Activated T-helper 17 cell treated with anti-CD3 and anti-CD28 coated beads, Interleukin-2, amount 50 U/mL, for 72 hours (primary cell): ENCODE measurements at places on chromosomes 13 and 19. TPM values are rescaled to one million over a fixed set of nuclear protein-coding genes. Genes with fewer than 3 reads are reported as not detected.
A peak's percentile ranks its signal among the peaks of the same experiment; 100 is the strongest.

GRCh38 chr19:52603558-52604207 lies 33.6 kb downstream of the ZNF701 start:
- H3K27ac ChIP-seq, result no peak overlapping the region
- H3K27me3 ChIP-seq, result no peaks in the 10 kb centered on the region
- peaks cover 18% of the 10 kb centered on the region for H3K4me1 ChIP-seq

DNA sequence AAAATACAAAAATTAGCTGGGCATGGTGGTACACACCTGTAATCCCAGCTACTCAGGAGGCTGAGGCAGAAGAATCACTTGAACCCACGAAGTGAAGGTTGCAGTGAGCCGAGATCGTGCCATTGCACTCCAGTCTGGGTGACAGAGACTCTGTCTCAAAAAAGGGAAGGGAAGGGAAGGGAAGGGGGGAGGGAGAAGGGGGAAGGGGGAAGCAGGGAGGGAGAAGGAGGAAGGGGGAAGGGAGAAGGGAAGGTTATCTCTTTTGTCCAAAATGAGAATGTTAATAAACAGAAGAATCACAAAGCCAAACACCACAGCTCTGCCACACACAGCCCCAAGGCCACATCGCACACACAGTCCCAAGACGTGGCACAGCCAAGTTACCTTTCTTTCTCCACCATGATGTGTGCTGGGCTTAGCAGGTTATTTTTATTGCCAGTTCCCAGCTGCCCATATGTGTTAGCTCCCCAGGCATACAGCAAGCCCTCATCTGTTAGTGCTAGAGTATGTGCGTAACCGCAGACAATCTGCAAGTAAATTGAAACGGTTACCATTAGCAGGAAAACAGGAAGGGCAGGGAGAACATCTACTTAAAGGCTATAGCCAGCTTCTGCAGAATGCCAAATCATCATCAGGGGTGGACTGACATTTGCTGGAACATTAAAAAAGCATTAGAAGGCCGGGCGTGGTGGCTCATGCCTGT lies 34.3 kb downstream of the RCBTB1 start:
- no peak overlapping the region for H3K4me3 ChIP-seq
- ATAC-seq, result no peak
- H3K4me1 ChIP-seq, result no peaks in the 10 kb centered on the region
- H3K36me3 ChIP-seq, result peaks cover 84% of the 10 kb centered on the region
- no peaks in the 10 kb centered on the region for H3K27me3 ChIP-seq
- H3K27ac ChIP-seq, result no peak overlapping the region

DNA sequence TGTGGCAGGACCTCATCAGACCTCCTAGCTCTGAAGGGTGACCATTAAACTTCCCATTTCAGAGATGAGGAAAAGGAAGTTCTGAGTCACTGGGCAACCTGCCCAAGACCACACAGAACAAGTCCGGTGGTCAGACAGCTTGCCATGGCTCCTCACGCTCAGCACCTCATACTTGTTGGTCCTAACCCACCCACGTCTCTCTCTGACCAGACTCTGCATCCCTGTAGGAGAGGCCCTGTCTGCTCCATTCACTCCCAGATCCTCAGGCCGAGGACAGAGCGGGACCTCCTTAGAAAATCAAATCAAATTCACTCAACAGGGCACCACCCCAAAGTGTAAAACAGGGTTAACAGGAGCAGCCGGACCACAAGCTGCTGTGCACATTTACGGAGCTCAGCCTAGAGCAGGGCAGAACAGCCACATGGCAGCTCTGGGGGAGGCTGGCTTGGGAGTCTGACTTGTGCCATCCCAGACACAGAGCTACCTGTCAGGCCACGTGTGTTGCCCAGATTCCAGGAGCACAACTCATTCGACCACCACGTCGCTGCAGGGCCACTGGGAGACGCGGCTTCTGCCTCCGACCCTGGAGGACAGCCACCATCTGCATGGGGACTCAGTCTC lies 1.7 kb downstream of the MIER2 start:
- no peaks in the 10 kb centered on the region for H3K27me3 ChIP-seq
- ATAC-seq, result no peak
- H3K4me1 ChIP-seq, result peaks cover 29% of the 10 kb centered on the region

- H3K27ac ChIP-seq, result peak within 1 kb of the TSS; percentile 95
- no peaks in the 10 kb centered on the region for H3K36me3 ChIP-seq
Observed at GRCh38 chr13:24512197-24512907, at the start of gene PARP4. PARP4 (minus strand) TSS chr13:24512778; CDS start chr13:24503776, 9,002 bp downstream.

- ATAC-seq, result no peak
- H3K36me3 ChIP-seq, result no peaks in the 10 kb centered on the region
- no peaks in the 10 kb centered on the region for H3K27me3 ChIP-seq
- H3K4me3 ChIP-seq, result no peak overlapping the region
- H3K27ac ChIP-seq, result no peak overlapping the region
- H3K4me1 ChIP-seq, result no peaks in the 10 kb centered on the region
Observed at GRCh38 chr13:54593504-54593903, 1564.9 kb downstream of the OLFM4 start.

- H3K36me3 ChIP-seq, result peaks cover 12% of the 10 kb centered on the region
- no peak overlapping the region for H3K27ac ChIP-seq
- peak overlapping the region; percentile 44 for H3K4me3 ChIP-seq
- peaks cover 7% of the 10 kb centered on the region for H3K4me1 ChIP-seq
- peaks cover 19% of the 10 kb centered on the region for H3K27me3 ChIP-seq
Observed at GRCh38 chr19:11479090-11479897, 1.6 kb downstream of the ELAVL3 start.

- H3K27ac ChIP-seq, result no peak overlapping the region
- H3K4me3 ChIP-seq, result no peak overlapping the region
- H3K27me3 ChIP-seq, result no peaks in the 10 kb centered on the region
- H3K36me3 ChIP-seq, result no peaks in the 10 kb centered on the region
Observed at GRCh38 chr19:3725121-3725520, 16.9 kb downstream of the TJP3 start.

- peaks cover 53% of the 10 kb centered on the region for H3K36me3 ChIP-seq
- no peaks in the 10 kb centered on the region for H3K27me3 ChIP-seq
- H3K4me1 ChIP-seq, result peaks cover 22% of the 10 kb centered on the region
- ATAC-seq, result no peak
- no peak overlapping the region for H3K27ac ChIP-seq
Observed at GRCh38 chr19:4910594-4911281, 1.4 kb downstream of the UHRF1 start.

GRCh38 chr13:33472446-33472845 lies 186.9 kb upstream of the STARD13 start:
- ATAC-seq, result no peak
- no peaks in the 10 kb centered on the region for H3K4me1 ChIP-seq
- H3K36me3 ChIP-seq, result no peaks in the 10 kb centered on the region
- peaks cover 3% of the 10 kb centered on the region for H3K27me3 ChIP-seq

- peak; percentile 88 for ATAC-seq
- H3K4me1 ChIP-seq, result peaks cover 9% of the 10 kb centered on the region
- H3K36me3 ChIP-seq, result no peaks in the 10 kb centered on the region
- no peak overlapping the region for H3K27ac ChIP-seq
- no peak overlapping the region for H3K4me3 ChIP-seq
- peaks cover 14% of the 10 kb centered on the region for H3K27me3 ChIP-seq
Observed at GRCh38 chr13:27012482-27013197, 159.0 kb downstream of the USP12 start.

GRCh38 chr13:27504868-27505194 lies 54.5 kb upstream of the MTIF3 start:
- H3K4me1 ChIP-seq, result no peaks in the 10 kb centered on the region
- no peak overlapping the region for H3K4me3 ChIP-seq
- H3K27me3 ChIP-seq, result peaks cover 11% of the 10 kb centered on the region
- ATAC-seq, result no peak

- no peaks in the 10 kb centered on the region for H3K27me3 ChIP-seq
- no peaks in the 10 kb centered on the region for H3K36me3 ChIP-seq
- no peaks in the 10 kb centered on the region for H3K4me1 ChIP-seq
- H3K4me3 ChIP-seq, result no peak overlapping the region
- ATAC-seq, result no peak
Observed at GRCh38 chr13:80814541-80814940, 473.6 kb upstream of the SPRY2 start.

GRCh38 chr13:99206873-99207272 lies 6.2 kb downstream of the UBAC2 start:
- ATAC-seq, result no peak
- H3K36me3 ChIP-seq, result peaks cover 80% of the 10 kb centered on the region
- H3K4me3 ChIP-seq, result peak overlapping the region; percentile 94
- peak overlapping the region; percentile 1 for H3K27ac ChIP-seq
- peaks cover 71% of the 10 kb centered on the region for H3K4me1 ChIP-seq
- no peaks in the 10 kb centered on the region for H3K27me3 ChIP-seq

- ATAC-seq, result no peak
- H3K36me3 ChIP-seq, result no peaks in the 10 kb centered on the region
- no peaks in the 10 kb centered on the region for H3K4me1 ChIP-seq
- no peak overlapping the region for H3K4me3 ChIP-seq
- H3K27me3 ChIP-seq, result peaks cover 10% of the 10 kb centered on the region
- no peak overlapping the region for H3K27ac ChIP-seq
Observed at GRCh38 chr13:35727881-35728280, 251.4 kb upstream of the MAB21L1 start.

- no peak overlapping the region for H3K27ac ChIP-seq
- no peaks in the 10 kb centered on the region for H3K36me3 ChIP-seq
- no peak overlapping the region for H3K4me3 ChIP-seq
- ATAC-seq, result no peak
Observed at GRCh38 chr19:56692206-56692895, 20.8 kb upstream of the ZNF835 start.

GRCh38 chr19:18230941-18231734 lies 4.9 kb upstream of the PDE4C start:
- H3K4me3 ChIP-seq, result no peak overlapping the region
- peaks cover 4% of the 10 kb centered on the region for H3K4me1 ChIP-seq
- peaks cover 59% of the 10 kb centered on the region for H3K27me3 ChIP-seq
- H3K27ac ChIP-seq, result no peak overlapping the region

- no peak overlapping the region for H3K27ac ChIP-seq
- H3K4me1 ChIP-seq, result peaks cover 13% of the 10 kb centered on the region
- H3K36me3 ChIP-seq, result no peaks in the 10 kb centered on the region
- no peaks in the 10 kb centered on the region for H3K27me3 ChIP-seq
Observed at GRCh38 chr19:33278023-33278402, 24.3 kb downstream of the CEBPA start.

DNA sequence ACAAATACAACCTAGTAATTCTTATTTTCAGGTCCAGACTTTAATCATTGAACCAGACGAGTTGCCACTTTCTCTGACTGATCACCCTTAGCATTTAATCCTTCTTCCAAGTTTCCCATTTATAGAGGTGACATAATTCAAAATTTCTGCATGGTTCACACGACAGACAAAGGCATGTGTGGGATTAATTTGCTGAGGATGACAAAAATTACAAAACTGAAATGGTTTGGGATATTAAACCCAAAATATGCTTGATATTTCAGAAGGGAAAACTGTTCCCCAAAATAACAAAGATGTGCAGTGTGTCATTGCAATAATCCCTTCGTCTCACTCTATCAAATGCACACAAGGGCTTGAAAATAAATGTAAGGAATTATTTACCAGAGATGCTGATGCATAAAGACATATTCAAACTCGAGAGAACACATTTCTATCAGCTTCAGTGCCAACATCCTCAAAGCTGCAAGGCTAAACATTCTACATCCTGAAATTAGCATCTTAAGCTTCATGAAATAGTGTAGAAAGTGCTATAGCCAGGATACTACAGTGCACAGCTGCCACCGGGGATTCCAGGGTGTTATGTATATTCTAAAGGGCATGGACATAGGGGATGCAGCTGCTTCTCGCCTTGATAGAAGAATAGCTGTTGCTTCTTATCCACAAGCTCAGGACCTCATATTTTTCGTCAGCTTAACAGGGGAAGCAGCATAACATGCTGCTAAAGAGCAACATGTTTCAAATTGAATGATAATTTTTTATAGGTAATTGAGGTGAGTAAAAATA lies 198.7 kb upstream of the SLITRK1 start:
- H3K4me3 ChIP-seq, result no peak overlapping the region
- no peaks in the 10 kb centered on the region for H3K36me3 ChIP-seq
- ATAC-seq, result no peak
- H3K4me1 ChIP-seq, result no peaks in the 10 kb centered on the region
- no peaks in the 10 kb centered on the region for H3K27me3 ChIP-seq

DNA sequence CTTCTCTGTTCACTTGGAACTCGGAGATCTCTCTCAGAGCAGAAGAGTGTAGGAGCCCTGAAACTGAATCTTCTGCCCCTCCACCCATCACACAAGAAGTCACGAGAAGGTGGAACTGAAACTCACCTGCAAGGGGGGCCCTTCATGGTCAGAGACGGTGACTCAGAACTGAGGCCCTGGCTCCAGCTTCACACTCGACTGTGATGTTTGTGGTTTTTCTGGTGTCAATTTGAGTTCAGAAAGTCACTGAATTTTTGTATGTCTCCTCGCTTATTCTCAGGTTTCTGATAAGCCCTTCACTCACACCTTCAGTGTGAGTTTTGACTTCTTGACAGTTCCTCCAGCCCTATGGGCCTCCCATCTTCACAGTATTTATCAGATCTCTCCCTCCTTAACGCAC lies 23.1 kb downstream of the SIGLEC5 start:
- H3K27ac ChIP-seq, result no peak overlapping the region
- H3K4me3 ChIP-seq, result no peak overlapping the region
- peaks cover 7% of the 10 kb centered on the region for H3K4me1 ChIP-seq
- H3K27me3 ChIP-seq, result peaks cover 24% of the 10 kb centered on the region
- no peaks in the 10 kb centered on the region for H3K36me3 ChIP-seq

DNA sequence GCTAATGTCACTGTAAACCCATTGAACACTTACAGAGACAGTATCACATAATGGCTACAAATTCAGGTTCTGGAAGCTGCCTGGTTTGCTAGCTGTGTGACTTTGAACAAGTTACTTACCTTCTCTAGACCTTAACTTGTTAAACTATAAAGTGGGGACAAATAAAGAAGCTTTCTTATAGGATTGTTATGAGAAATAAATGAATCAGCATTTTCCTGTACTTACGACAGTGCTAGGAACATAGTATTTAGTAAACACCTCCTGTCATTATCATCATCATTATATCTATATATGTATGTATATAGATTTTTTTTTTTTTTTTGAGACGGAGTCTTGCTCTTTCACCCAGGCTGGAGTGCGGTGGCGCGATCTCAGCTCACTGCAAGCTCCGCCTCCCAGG lies 54.9 kb downstream of the CDK8 start:
- H3K4me1 ChIP-seq, result peaks cover 32% of the 10 kb centered on the region
- H3K4me3 ChIP-seq, result no peak overlapping the region
- H3K36me3 ChIP-seq, result no peaks in the 10 kb centered on the region
- ATAC-seq, result no peak
- no peak overlapping the region for H3K27ac ChIP-seq
- no peaks in the 10 kb centered on the region for H3K27me3 ChIP-seq

- H3K36me3 ChIP-seq, result no peaks in the 10 kb centered on the region
- peaks cover 10% of the 10 kb centered on the region for H3K27me3 ChIP-seq
- ATAC-seq, result no peak
Observed at GRCh38 chr13:79281339-79281747, 124.7 kb downstream of the RBM26 start.

GRCh38 chr19:12564016-12564664 lies 12.9 kb upstream of the ZNF564 start:
- no peak overlapping the region for H3K27ac ChIP-seq
- no peaks in the 10 kb centered on the region for H3K36me3 ChIP-seq
- no peaks in the 10 kb centered on the region for H3K27me3 ChIP-seq

CERS4 gene
- 33.0 TPM for total RNA-seq

IZUMO4 gene
- total RNA-seq, result 13.9 TPM

MEF2B gene
- total RNA-seq, result 2.0 TPM

ELAVL3 gene
- total RNA-seq, result not detected

GNG7 gene
- not detected for total RNA-seq

CCDC169 gene
- total RNA-seq, result 2.7 TPM

CEACAM8 gene
- not detected for total RNA-seq

OLFM2 gene
- total RNA-seq, result 7.4 TPM

DPRX gene
- not detected for total RNA-seq

ZNF763 gene
- total RNA-seq, result 0.64 TPM

ZNF506 gene
- total RNA-seq, result 16.1 TPM

CLDN10 gene
- not detected for total RNA-seq
